ENCODE measurements at places on chromosomes 5 and 9.
A peak's percentile ranks its signal among the peaks of the same experiment; 100 is the strongest.

DNA sequence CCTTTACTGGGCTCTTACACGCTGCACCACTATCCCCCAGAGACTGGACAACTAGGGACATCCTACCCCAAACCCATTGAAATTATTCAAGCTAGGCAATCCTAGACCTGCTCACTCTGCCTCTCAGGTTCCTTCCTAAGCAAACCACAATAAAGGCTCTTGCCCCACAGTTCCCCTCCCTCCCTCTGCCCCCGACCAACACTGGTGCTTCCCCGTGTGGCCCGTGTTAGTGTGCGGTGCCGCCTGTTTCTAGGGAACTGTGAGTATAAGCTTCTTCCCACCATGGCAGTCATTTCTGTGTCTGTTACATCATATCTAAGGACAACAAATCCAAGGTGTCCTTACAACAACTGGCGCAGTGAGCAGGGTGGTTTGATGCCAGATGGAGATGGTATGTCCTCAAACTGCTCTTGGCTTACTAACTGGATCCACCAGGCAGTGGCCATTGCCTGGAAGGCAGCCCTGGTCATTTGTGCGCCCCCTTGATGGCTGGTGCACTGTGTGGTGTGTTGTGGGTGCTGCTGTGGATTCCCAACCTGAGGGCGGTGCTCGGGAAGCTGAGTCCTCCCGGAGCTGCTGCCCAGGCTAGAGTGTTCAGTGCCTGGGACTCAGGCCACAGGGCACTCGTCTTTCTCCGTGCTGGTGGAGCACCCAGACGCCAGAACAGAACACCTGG is 8.4 kb upstream of the MXD3 start:
- no peak for DNase-seq

DNA sequence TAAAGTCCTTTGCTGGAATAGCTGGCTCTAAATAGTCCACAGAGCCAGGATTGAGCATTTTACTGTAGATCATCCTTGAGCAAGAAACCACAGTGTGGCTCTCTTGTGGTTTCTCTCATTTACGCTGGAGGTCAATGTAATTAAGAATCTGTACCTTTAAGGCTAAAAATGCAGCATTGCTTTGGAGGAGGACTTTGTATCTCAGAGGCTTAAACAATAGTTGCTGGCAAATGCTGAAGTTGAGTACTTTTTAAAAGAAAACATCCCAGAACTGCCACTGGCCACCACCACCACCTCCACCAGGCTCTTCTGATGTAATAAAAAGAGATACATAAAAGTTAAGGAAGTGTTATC is 177.3 kb upstream of the ADAMTSL1 start:
- DNase-seq, result peak; percentile 43

DNA sequence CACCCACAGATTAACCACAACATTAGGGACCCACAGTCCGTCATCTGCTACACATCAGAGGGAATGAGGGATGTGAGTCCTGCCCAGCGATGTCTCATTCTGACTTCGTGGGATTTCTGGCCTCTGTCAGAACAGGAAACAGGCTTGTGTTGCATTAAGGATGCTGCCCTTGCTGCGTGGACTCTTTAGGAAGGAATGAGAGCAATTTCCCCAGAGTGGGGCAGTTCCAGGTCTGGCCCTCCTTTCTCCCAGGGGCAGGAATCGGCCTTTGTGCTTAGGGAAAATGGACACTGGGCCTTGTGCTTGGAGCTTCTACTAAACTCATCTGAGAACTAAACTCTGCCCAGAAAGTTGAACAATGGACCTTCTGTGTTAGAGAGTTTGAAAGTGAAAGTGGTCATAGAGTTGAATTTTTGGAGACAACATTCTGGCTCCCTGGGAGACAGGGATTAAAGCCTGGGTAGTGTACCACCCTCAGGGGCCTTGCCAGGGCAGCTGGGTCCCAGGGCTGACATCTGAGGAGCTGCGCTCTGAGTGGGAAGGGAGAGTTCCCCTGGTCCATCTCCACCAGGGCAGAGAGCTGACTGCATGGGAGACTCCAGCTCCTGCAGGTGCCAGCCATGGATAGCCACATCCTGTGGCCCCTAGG is 37.8 kb upstream of the S1PR3 start:
- peak; percentile 62 for DNase-seq

- DNase-seq, result peak; percentile 87
Measured at GRCh38 chr9:87479801-87480201, 17.9 kb upstream of the DAPK1 start.

DNA sequence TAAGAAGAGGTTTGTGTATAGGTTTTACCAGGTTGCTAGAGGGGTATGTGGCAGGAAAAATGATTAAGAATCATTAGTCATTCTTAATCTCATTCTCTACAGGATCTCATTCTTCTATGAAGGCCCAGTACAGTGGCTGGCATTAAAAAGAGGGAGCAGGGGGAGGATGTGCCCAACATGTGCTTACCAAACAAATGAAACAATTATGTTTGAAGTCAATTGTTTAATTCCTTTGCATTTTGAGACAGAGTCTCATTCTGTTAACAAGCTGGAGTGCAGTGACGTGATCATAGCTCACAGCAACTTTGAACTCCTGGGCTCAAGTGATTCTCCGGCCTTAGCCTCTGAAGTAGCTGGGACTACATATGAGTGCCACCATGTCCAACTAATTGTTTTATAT is 23.0 kb downstream of the FNIP1 start:
- no peak for DNase-seq

GRCh38 chr5:177982956-177983355 is 13.1 kb downstream of the PROP1 start:
- no peak for DNase-seq

- no peak for DNase-seq
Measured at GRCh38 chr5:171623551-171624097, 162.0 kb upstream of the SMIM23 start.

DNA sequence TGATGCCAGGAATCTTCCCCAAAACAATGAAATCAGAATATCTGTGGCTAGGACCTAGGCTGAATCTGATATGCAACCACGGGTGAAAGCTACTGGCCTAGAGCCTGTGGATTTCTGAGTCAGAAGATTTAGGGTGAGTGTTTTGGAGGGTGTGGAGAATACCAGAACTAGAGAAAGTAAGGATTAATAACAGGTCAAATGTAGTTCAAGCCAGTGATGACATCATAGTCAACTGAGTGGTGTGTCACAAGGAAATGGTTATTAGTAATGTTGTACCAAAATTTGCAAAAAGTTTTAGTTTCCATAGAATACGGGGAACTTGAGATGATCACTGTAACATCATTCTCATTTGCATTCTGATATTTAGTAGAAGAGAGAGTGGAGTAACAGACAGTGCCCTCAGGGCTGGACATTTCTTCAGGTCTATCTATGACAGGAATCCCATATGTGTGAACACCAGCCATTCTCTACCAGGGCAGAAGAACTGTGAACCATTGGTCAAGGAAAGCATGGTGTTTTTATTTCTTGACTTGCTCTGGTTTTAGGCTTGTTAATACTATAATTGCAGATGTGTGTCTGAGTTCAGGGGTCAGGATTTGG is 3.7 kb downstream of the GALNT12 start:
- DNase-seq, result peak; percentile 86

GRCh38 chr9:95783426-95783975 is 92.0 kb upstream of the ERCC6L2 start:
- DNase-seq, result peak; percentile 68

- no peak for DNase-seq
Measured at GRCh38 chr9:137739371-137740309, 120.8 kb downstream of the EHMT1 start.

GRCh38 chr5:15615859-15616258 is 115.9 kb downstream of the FBXL7 start:
- no peak for DNase-seq

DNA sequence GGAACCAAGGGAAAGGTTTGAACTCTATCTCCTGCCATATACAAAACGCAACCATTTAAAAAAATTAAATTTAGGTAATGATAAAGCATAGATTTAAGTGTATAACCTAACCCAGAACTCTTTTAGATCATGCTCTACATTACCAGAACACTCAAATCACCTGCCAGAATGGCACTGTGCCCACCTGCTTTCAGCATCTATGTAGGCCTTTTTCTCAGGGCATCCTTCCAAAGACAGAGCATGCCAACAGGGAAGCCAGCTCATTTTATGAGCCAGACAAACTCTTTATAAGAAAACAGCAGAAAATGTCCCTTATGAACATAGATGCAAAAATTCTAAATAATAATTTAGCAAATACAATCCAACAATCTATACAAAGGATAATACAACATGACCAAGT is 47.9 kb upstream of the SMAD5 start:
- no peak for DNase-seq

GRCh38 chr5:2334719-2335118 is 416.8 kb downstream of the IRX2 start:
- no peak for DNase-seq

GRCh38 chr5:10467281-10468198 is 25.9 kb downstream of the ROPN1L start:
- DNase-seq, result peak; percentile 59

DNA sequence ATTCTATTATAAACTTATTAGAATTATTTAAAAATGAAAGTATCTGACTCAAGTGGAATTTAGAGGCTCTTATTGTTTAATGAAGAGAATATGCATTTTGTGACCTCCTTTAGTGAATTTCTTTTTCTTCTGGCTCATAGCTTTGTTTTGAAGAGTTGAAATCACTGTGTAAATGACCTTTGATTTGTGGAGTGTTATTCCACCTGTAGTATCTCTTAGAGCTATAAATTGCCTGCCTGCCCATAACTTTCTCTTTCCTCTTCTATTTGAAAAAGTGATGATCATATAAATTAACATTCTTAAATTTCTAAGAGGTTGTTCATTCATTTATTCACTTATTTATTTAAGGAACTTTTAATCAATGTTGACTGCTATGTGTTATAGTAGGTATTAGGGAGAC is 16.1 kb downstream of the CSNK1G3 start:
- no peak for DNase-seq

GRCh38 chr5:179128041-179128365 is 67.8 kb downstream of the ZNF354C start:
- DNase-seq, result no peak
